ENCODE measurements at places on chromosomes 4 and X.

DNA sequence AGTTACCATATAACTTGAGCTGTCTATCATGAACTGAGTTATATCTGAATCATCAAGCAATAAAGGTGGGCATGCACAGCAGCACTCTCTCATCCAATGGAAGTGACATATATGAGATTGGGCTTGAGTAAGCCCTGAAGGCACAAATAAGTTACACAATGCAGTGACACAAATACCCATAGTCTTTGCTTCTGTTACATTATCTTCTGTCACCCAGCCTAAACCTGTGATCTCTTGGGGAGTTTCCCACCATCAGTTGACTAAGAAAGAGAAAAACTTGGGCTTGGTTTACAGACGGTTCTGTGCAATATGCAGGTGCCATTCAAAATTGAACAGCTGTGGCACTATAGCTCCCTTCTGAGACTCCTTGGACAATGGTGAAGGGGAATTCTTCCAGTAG is 138.8 kb upstream of the IL15 start:
- DNase-seq, result no peak

DNA sequence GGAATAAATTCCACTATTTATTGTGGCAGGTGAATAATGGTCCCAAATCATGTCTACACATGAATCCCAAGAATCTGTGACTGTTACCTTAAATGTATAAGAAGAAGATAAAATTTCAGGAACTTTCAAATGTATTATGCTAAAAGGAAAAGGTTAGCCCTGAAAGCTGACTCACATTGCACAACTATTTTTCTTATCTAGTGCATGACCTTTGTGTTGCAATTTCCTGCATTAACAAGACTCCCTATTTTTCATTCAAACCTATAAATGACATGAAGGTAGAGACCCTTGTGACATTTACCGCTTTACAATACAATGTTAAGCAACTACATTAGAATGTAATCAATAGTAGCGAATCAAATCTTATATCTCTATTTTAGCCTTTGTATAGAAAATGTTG is 36.7 kb downstream of the UBQLN2 start:
- DNase-seq, result no peak

DNA sequence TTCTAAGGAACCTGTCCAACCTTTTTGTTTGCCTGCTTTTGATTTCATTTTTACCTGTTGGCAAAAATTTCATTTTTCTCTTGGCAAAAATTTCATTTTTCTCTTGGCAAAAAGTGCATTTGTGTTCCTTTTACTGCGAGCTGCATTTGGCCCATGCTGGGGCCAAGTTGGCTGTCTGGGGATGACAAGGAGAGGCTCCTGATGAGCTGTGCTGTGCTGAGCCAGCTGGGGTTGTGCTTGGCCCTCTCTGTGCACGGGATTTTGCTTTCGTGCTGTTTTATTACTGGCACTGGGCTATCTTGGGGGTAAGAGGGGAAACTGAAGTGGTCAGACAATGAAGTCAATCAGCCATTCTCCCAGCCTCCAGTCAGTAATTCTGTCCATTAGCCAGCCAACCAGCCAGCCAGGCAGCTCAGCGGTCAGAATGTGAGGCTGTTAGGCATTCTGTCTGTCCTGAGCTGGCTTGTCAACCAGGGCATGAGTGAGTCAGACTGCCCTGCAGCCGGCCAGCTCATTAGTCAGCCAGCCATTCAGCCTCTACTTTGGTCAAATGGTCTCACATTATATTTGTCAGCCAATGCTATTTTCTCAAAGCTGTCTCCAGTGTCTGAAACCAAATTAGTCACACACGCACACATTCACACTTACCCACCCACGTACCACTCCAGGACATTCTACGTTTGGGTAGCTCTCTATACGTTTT is 56.9 kb upstream of the PRPS1 start:
- peak; percentile 59 for DNase-seq

DNA sequence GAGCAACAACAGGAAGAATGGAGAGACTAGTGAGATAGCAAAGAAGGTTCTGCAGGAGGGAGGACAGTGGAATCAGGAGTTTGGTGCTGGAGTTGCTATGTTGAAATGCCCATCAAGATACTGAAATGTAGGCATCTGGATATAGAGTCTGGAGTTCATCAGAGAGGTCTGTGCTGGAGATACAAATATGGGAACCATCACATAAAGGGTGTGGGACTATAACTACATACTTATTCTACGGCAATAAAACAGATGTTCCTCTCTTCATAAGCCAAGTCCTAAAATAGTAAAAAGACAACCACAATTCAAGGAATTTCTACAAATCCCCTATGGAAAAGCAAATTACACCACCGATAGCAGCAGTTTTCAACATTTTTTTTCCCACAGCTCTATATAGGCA is 1.6 kb downstream of the MED14 start:
- DNase-seq, result no peak

DNA sequence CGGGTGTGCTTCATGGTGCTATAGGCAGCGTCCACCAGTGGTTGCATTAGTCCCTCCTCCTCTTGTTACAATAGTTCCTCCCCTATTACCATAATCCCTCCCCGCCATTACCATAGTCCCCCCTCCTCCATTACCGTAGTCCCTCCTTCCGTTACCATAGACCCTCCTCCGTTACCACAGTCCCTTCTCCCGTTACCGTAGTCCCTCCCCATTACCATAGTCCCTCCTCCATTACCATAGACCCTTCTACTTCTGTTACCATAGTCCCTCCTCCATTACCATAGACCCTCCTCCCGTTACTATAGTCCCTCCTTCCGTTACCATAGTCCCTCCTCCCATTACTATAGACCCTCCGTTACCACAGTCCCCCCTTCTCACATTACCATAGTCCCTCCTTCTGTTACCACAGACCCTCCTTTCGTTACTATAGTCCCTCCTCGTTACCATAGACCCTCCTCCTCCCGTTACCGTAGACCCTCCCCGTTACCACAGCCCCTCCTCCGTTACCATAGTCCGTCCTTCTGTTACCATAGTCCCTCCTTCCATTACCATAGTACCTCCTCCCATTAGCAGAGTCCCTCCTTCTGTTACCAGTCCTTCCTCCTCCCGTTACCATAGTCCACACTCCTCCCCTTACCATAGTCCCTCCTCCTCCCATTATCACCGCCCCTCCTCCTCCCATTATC is 129.6 kb downstream of the DHRSX start:
- no peak for DNase-seq

DNA sequence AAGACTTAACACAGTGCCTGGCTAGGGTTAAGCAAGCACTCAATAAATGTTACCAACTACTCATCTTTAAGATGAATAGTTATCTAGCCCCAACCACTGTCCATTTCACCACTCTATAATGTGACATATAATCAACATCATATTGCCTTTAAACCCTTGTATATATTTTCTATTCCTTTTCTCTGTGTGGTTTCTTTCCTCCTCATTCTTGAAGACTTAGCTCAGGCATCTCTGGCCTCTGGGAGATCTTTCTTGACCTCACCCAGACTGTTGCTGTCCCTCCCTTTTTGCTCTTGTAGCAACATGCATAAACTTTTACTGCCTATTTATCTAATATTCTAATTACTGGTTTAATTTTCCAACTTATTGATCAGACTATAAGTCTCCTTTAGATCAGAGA is 249.9 kb upstream of the MAB21L2 start:
- no peak for DNase-seq

GRCh38 chr4:55498051-55498450 is 48.7 kb downstream of the CLOCK start:
- DNase-seq, result no peak

- no peak for DNase-seq
These were observed 39.6 kb downstream of the CCNI start for GRCh38 chr4:77036206-77036605.

DNA sequence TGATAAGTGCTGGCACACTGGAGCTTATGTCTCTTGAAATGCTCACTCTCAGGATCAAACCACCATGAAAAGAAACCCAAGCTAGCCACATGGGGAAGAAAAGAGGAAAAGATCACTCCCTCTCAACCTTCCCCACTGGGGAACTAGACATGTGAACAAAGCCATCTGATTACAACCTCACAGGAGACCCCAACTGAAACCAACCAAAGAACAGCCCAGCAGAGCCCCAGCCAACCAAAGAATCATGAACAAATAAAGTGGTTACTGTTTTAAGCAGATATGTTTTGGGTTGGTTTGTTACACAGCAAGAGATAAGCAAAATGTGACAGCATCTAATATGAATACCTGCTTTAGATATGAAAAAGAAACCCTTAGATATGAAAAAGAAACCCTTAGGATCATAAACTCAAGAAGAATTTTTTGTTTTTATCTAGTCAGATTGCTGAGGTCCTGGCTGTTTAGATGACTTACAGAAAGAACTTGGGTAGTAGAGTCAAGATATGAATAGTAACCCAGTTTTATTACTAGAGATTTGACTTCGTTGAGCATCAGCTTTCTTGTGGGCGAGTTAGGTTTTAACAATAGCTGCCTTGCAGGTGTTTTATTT is 23.7 kb upstream of the TLR7 start:
- no peak for DNase-seq

- DNase-seq, result no peak
These were observed 162.4 kb upstream of the IL15 start for GRCh38 chr4:141473952-141474351.

DNA sequence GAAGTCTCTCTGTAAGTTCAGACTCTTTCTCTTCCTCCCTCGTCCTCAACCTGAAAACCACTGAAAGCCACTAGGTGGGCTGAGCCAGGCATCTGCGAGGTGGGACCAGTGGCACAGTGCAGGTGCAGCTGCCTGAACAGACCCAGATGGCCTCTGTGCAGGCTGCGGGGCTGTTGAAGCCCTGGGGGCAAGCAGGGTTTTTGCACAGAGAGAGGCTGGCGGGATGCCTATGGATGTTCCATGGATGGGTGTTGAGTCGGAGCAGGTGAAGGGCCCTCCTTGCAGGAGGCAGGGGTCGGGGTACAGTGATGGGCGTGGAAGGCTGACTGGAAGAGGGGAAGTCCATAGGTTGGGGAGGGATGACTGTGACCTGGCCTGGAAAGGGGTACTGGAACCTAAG is 350.2 kb upstream of the FAT1 start:
- DNase-seq, result no peak

- no peak for DNase-seq
These were observed 107.5 kb upstream of the MAGEC2 start for GRCh38 chrX:142312591-142312990.

GRCh38 chr4:182271731-182272130 is 28.5 kb downstream of the TENM3 start:
- no peak for DNase-seq

- DNase-seq, result no peak
These were observed 589.0 kb downstream of the GRXCR1 start for GRCh38 chr4:43481526-43481925.

GRCh38 chr4:140090215-140090731 is 63.7 kb downstream of the MAML3 start:
- no peak for DNase-seq

DNA sequence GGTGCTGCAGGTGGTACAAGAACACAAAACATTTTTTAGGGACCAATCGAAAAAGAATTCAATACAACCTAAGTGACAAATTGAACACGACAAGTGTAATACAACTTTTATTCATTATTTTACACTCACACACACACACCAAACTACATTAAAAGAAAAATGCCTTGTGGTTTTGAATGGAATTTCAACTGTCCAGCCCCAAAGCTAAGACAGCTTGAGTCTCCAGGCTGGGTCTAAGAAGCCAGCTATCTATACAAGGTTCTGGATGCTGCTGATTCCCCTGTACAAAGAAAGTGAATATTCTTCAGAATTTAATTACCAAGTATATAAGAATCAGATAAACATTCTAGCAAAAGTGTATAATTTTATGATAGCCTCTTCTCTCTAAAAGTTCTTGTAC is 118.2 kb downstream of the PPP3CA start:
- DNase-seq, result no peak

DNA sequence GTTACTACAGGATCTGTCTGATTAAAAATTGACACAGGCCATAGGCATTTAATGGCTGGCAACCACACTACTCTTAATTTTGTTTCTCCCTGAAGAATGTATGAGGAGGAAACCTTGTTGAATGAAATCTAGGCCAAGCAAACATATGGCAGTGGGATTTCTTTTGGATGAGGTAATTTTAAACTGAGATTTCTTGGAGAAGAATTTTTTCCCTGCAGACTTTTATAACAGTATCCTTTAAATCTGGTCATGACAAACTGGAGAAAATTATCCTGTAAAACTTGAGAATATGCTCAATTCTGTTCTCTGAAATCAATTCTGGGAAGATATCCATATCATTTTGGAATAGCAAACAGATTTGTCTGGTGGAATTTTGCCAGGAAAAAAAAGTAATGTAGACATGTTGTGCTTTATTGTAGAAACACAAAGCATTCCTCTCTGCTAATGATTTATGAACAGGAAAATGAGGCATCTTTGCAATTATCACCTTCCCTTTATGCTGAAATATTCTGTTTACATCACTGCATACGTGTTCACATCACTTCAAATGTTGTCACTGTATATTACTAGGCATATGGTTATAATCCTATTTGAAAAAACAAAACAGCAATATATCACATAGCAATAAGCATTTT is 108.3 kb upstream of the ARSJ start:
- DNase-seq, result no peak

DNA sequence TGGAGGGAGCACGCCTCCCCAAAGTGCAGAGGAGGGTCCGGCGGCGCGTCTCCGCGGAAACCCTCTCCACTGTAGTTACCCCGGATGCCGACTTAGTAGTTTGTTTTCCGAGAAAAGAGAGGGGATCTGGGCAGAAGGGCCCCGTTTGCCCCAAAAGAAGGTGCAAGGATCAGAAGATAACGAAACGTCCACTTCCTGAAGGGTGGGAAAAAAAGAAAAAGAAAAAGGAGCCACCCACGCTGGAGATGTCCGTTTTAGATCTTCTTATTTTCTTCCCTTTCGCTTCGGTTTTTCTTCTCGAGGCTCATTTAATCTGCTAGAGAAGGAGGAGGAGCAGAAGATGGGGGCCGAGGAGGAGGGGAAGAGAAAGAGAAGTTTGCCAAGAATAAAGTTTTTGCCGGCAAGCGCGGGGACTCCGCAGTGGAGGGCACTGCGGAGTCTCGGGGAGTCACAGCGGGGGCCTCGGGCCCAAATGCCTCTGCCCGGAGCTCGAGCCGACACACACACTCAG is 517 bp downstream of the LEF1 start:
- no peak for DNase-seq

DNA sequence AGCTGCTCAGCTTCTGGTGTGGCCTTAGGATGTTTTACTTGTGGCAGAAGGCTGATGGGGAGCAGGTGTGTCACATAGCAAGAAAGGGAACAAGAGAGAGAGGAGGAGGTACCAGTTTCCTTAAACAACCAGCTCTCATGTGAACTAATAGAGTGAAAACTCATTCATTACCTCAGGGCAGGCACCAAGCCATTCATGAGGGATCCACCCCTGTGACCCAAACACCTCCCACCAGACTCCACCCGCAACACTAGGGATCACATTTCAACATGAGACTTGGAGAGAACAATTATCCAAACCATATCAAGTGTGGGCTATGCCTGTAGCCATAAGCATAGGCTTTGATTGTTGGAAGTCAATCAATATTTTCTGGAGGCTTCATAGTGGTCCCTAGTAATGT is 56.0 kb downstream of the GSX2 start:
- DNase-seq, result no peak

DNA sequence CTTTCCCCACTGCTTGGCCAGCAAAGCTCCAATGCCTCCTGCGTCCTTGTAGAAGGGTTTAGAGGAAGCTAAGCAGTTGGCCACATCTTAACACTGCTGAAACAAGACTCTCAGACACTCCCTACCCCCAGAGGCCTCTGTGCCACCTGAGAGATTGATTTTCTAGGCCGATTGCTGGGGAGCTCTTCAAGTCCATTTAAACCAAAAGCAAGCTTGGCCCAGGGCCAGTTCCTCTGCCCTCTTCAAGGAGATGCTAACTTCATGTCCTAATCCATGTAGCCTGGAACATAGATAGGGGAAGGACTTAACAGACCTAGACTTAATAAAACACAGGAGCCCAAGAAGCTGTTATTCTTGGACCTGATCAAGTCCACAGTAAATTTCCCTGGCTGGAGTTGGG is 27.2 kb upstream of the FMR1NB start:
- DNase-seq, result peak; percentile 14
